ENCODE measurements at places on chromosomes 2 and 18.

DNA sequence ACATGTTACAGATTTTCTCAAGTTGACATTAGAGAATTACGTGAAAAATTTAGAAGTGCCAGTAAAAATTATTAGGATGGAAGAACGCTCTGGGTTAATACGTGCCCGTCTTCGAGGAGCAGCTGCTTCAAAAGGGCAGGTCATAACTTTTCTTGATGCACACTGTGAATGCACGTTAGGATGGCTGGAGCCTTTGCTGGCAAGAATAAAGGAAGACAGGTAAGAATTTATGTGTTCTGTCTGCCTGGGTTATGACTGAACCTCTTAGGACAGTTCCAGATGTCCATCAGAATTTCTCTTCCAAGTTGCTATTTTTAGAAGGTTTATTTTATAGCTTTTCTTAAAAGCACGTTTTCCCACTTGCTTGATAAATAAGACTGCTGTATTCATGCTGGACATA is 371.0 kb downstream of the GALNT13 start:
- DNase-seq, result no peak

GRCh38 chr2:74199871-74200305 is 1.5 kb downstream of the MTHFD2 start:
- no peak for DNase-seq

- DNase-seq, result peak; percentile 72
These were observed 154.3 kb downstream of the NRP2 start for GRCh38 chr2:205836477-205837221.

GRCh38 chr2:139746901-139747300 is 966.7 kb upstream of the NXPH2 start:
- no peak for DNase-seq

- DNase-seq, result no peak
These were observed 9.8 kb upstream of the RNF138 start for GRCh38 chr18:32081881-32082280.

DNA sequence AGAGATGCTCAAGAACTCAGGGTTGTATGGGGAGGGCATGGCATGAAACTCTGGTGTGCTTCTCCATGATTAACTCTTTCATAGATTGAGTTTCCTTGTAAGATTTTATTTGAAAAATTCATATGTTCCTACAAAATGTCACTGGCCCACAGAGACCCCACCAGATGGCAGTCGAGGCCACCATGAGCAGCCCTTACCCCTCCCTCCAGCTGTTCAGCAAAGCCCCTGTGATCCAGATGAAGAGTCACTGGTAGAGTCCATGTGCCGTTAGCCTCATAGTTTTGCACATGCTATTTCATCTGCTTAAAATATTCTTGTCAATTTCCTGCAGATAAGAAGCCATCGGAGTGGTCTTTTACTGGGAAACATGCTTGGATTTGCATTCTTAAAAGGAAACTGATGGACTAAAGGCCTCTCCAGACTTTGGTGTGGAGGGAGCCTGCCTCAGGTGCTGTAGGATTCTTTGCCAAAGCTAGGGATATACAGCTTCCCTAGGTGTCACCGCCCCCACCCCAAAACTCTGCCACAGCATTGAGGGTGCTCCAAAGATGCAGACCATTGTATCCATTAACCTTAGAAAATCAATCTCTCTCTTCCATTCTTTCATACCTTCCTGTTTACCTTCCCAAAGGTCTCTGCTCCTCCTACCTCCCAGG is 18.8 kb downstream of the ZNF385B start:
- peak; percentile 60 for DNase-seq

- DNase-seq, result peak; percentile 96
These were observed 97.0 kb downstream of the RNF144A start for GRCh38 chr2:7014174-7014640.

DNA sequence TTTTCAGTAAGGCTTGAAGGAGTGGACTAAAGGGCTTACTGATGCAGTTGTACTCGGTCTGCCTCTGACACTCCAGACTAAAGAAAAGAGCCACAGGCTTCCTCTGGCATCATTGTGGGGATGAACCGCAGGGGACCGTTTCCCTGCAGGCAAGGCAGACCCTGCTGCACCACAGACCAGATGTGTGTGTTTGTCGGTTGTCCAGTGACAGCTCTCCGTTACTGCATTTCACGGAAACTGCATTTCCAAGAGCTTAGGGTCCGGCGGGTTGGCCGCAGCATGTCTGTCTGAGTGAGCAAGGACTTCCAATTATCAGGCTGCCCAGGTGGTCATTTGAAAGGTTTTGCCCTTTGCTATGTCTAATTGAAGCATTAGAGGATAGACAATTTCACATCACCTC is 98.1 kb downstream of the FAM210A start:
- DNase-seq, result no peak

- no peak for DNase-seq
These were observed 529.8 kb upstream of the CNTNAP5 start for GRCh38 chr2:123495241-123495640.

DNA sequence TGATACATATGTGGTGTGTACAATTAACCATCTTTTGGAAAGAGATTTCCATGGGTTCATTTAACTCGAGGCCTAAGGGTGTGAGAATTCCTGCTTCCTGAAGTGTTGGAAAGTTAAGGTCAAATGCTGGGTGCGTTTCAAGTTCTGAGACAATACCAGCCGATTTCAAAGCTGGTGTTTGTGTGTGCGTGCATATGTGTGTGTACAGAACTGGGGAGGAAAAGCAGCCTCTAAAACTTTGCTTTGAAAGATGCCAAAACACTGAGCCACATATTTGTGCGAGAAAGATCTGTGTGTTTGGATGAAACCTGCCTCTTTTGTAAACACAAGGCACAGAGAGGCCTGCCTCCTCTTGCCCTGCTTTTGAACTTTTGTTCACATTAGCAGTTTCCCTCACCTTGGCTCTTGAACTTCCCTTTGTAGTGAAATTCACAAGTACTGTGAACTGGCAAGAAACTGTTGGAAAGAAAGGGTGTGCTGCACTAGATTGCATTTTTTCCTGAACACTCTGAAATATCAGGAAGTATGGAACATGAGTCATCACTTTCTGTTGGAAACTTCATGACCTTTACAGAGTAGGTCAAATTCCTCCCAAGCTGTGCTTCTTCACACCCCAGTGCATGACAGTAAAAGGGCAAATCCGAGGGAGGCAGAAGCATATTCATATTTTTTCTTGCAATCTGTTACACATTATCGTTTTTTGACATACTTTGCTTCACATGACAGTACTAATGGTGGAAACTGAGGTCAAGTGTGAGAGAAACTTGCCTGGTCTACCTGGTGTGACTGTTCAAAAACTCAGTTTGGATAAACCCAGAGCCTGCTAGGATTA is 20.0 kb upstream of the CAVIN2 start:
- DNase-seq, result no peak

DNA sequence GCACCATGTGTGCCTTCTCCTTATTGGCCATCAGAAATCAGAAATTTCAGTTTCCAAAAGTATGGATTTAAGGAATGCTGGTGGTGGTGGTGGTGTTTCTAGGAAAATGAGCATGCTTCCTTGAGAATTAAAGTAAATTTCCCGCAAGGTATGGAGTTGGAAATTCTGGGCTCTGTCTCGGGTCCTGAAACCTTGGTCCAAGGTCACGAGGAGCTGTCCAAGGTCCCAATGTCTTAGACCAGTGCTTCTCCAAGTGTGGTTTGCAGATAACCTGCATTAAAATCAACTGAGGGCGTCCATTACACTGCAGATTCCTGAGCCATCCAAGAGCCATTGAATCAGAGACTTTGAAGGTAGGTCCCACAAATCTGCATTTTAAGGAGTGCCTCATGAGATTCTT is 210.9 kb upstream of the PKDCC start:
- DNase-seq, result no peak

- no peak for DNase-seq
These were observed 304.8 kb downstream of the ALK start for GRCh38 chr2:29616569-29616968.

DNA sequence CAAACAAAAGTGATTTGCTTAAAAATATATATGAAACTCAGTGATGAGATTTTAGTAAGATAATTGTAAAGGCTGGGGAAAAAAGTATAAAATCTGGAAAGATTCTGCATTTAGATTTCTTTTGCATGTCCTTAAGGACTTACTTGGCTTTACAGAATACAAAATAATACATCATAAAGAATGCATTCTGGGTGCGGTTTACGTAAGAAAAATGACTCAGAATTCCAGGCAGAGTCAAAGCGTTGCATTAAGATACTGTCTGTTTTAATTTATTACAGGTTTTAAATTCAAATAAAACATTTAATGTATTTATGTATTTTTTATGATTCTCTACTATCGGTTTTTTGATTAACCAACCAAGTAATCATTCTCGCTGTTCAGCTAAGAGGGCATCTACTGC is 178.0 kb downstream of the SH3BP4 start:
- DNase-seq, result no peak

- DNase-seq, result no peak
These were observed 392.1 kb upstream of the HS6ST1 start for GRCh38 chr2:128710729-128711128.

DNA sequence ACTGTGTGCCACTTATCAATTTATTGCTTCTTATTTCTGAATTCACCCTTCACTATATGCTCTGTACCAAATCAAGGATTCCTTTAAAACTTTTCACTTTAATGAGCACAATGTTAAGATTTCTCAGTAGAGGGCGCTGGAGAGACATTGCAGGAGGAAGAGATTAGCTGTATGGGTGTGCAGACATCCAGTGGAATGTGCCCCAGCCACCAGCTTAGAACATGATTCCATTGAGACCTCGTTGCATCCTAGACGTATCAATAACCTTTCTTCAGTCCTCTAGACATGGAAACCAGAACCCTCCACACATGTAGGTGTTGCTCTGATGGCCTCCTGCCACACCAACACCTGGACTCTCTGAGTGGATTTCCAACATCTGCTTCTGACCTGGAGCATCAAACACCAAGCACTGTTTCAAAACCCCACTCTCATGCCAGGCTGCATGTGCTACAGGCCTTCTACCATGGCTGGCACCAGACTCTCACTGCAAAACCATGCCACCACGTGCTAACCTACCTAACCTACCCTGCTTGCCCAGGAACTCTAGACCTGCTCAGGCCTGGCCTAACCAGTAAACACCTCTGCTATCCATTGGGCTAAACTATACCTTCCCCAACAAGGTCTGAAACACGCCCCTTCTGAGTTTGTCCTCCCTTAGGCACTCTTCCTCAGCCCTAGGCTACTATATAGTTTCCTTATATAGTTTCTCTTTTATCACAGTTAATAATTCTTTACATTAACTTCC is 633.2 kb upstream of the PKDCC start:
- peak; percentile 72 for DNase-seq

DNA sequence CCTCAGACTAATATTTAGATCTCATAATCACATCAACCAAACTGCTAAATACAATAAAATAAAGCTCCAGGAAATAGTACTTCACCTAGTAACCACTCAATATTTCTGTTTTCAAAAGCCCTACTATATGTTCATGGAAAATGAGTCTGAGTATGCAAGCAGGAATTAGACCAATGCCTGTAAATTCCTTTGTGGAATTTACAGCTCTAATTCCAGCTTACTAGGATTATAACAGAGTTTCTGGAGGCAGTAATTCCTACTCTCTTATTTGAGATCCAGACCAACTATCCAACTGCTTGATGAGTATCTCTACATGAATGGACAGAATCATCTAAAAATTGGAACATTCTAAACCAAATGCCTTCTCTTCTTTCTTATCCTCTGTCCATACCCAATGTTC is 11.6 kb downstream of the CDKL4 start:
- no peak for DNase-seq

DNA sequence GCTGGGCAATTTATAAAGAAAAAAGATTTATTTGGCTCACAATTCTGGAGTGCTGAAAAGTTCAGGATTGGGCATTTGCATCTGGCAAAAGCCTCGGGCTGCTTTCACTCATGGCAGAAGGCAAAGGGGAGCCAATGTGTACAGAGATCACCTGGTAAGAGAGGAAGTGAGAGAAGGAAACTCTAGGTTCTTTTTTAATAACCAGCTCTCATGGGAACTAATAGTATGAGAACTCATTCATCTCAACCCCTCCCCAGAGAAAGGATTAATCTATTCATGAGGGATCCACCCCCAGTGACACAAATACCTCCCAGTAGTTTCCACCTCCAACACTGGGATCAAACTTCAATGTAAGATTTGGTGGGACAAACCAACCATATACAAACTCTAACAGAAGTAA is 129.0 kb downstream of the EVA1A start:
- no peak for DNase-seq

DNA sequence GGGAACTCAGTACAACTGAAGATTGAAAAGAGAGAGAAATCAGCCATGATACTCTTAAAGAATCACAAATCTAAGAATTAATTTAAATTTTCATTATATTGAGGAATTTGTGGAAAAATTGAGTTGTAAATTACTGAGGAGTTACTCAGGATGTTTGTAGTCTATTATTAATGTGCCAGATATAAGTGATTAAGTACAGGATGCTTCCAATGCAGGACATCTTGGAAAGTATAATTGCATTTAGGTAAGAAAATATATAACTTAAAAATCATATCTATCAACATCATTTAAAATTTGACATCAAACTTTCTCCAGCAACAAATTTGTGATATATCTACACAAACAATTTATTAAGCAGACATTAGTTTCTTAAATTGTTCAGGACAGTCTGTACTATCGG is 1.3 kb downstream of the CALCRL start:
- DNase-seq, result no peak

DNA sequence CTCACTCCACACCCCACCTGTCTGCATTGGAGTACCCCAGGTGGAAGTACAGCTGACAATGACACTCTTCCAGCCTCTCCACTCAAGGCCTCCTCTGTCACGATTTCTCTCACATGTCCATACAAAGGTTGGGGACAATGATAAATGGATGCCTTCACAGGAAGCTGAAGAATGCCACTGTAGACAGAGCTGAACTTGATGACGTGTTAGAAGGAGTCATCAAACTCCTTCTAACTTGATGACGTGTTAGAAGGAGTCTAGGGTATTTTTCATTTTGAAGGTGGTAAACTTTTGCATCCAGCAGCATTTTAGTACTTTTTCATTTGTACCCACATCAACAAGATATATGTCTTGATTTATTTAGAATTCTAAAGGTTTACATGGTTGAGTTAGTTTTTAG is 163.5 kb upstream of the DNMT3A start:
- no peak for DNase-seq

DNA sequence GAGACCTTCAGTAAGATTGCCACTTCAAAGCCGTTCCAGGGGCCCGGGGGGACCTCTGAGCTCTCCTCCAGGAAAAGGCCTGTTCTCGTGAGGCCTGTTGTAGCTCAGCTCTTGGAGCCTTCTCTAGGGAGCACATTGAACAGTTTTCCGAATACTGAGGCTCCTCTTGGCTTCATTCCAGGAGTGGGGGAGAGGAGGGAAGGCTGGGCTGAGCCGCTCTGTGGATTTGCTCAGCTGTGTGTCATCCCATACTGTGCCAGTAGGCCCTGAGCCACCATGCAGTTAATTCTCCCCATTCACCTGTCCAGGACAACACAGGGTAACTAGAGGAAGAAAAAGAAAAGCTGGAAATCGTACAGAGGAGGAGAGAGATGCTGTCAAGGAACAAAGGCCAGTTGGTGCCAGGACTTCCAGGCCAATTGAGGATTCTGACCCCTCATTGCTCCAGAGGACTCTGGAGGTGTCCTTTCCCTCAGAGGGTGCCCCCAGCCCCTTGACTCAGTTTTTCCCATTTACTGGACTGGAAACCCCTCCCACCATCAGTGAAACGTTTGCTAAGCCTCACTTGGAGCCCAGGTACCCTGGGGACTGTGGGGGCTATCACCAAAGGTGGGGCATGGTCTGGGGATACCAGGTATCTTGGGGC is 41.4 kb downstream of the HS1BP3 start:
- DNase-seq, result no peak

Measured in NCI-H524 (cell line).